Dermis blood vessel endothelial cell (primary cell): ENCODE measurements at places on chromosomes 5 and 9. TPM values are rescaled to one million over a fixed set of nuclear protein-coding genes. Genes with fewer than 3 reads are reported as not detected.

DNA sequence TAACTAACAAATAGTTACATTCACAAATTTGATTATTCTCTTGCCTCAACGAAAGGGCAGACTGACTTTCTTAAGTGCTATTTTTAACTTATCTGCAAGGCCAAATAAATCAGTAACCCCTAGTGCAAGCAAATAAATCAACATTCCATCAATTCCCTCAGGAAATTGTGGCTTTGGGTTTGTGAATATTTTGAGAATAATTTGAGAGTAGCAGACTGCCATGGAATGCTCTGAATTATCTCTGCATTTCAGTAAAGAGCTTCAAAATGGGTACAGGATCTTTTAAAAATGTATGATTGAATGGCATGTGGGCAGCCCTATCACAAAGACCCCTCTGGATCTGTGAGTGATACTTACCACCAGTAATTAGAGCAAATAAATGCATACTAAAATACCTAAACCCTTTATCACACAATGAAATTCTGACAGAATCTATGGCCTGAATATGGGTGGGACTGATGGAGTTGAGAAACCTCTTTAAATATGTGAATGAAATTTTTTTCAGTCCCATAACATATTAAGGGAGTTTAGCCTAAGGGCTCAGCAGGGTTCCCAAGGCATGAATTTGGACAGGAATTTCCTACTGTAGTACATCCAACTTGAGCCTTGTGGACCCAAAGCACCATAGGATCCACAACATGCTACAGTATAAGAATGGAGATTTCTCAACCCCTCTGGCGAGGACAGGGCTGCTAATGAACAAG, 92.5 kb upstream of the ITGA2 start:
- no peak for DNase-seq

GRCh38 chr9:130045725-130046450, 2.9 kb upstream of the FNBP1 start:
- DNase-seq: no peak

DNA sequence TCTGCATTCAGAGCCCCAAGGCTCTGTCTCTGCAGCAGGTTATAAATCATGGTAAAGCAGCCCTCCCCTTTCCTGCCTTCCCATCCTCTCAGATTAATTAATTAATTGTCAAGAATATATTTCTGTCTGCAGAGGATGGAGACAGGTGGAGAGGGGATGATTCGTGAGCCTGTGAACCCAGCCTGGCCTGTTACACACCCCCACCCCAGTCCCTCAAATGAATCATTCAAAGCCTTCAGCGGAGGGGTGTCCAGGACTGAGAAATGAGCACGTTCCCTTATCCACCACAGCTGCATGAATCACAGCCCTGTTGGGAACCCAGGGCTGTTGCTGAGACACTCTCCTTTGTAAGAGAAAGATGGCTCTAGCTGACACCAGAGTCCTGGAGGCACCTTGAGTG, 56.0 kb downstream of the NIPAL4 start:
- peak; percentile 21 for DNase-seq

FGFR4 gene
- 2.6 and 8.1 TPM in 2 replicates for total RNA-seq

DNA sequence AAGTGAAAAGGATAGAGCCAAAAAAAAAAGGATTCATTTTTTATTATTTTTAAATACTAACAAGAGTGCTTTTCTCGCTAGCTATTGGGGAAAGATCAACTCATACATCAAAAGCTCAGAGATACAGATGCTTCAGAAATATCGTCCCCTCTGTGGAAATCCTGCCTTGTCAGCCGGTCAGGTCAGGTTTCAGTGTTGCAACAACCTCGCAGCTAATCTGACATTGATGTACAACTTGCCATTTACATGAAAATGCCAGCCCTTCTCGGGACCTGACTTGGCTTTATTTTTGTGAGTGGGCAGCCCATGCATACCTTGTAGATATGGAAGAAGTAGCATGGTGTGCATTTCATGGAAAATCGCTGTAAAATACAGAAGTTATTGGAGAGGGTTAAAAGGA, 358.8 kb upstream of the ADAMTS16 start:
- no peak for DNase-seq

- peak; percentile 17 for DNase-seq
These were observed 482 bp downstream of the TESK1 start for GRCh38 chr9:35605351-35606137.

IQGAP2 gene
- total RNA-seq: 2.4 and 2.7 TPM in 2 replicates

TMEFF1 gene
- 9.2 and 19.3 TPM in 2 replicates for total RNA-seq

HSD17B3 gene
- total RNA-seq: not detected in 2 replicates

IL9 gene
- not detected in 2 replicates for total RNA-seq

DNA sequence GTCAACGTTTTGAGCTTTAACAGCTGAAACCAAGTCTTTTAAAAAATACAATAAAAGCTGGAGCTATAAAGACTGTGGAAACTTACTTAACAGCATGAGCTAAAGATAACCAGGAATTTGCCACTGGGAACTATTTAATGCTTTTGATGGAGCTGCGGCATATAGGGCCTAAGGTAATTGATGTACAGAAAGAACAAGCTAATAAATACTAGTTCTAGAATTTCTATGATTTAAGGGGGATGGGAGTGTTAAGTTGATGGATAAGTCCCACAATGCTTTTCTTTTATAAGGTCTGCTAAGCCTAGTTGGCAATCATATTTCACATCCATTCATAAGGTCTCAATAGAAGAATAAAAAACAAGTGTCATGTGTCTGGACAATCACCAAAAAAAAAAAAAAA, 334.0 kb upstream of the DMAC1 start:
- DNase-seq: no peak

- DNase-seq: no peak
These were observed 93.3 kb downstream of the TMEM174 start for GRCh38 chr5:73266176-73266738.
